ENCODE measurements at places on chromosomes 12 and 14. TPM values are rescaled to one million over a fixed set of nuclear protein-coding genes. Genes with fewer than 3 reads are reported as not detected.
A peak's percentile ranks its signal among the peaks of the same experiment; 100 is the strongest.

The PRIMA1 gene
- 0.47 TPM for total RNA-seq

DNA sequence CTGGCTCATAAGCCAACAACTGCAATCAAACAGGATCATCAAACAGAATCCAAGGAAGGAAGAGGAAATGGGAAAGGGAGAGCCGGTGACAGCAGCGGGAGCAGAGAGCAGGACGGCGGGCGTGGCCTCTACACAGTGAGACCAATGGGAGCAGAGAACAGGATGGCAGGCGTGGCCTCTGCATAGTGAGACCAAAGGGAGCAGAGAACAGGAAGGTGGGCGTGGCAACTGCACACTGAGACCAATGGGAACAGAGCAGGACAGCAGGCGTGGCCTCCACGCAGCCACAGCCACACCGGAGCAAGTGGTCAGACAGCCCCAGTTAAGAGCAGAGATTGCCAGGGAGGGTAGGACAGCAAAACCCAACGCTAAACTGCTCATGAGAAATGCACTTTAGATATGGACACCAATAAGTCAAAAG is 16.4 kb downstream of the LRCOL1 start:
- H3K36me3 ChIP-seq: no peaks in the 10 kb centered on the region
- H3K27me3 ChIP-seq: no peaks in the 10 kb centered on the region
- no peak overlapping the region for H3K4me3 ChIP-seq
- H3K27ac ChIP-seq: no peak overlapping the region
- H3K4me1 ChIP-seq: peaks cover 5% of the 10 kb centered on the region

- peaks cover 35% of the 10 kb centered on the region for H3K27me3 ChIP-seq
- no peak for DNase-seq
- no peaks in the 10 kb centered on the region for H3K4me1 ChIP-seq
- H3K36me3 ChIP-seq: no peaks in the 10 kb centered on the region
- H3K4me3 ChIP-seq: no peak overlapping the region
These were observed 2.8 kb downstream of the KRT78 start for GRCh38 chr12:52845946-52846345.

- H3K27me3 ChIP-seq: no peaks in the 10 kb centered on the region
- H3K27ac ChIP-seq: no peak overlapping the region
- H3K36me3 ChIP-seq: peaks cover 74% of the 10 kb centered on the region
- peak; percentile 74 for DNase-seq
These were observed 19.2 kb downstream of the SIVA1 start for GRCh38 chr14:104771918-104772706.

- DNase-seq: peak; percentile 93
- no peaks in the 10 kb centered on the region for H3K27me3 ChIP-seq
- no peaks in the 10 kb centered on the region for H3K36me3 ChIP-seq
- H3K27ac ChIP-seq: peak overlapping the region; percentile 93
- H3K4me1 ChIP-seq: peaks cover 48% of the 10 kb centered on the region
- H3K4me3 ChIP-seq: peak overlapping the region; percentile 83
These were observed 808 bp downstream of the ITPR2 start for GRCh38 chr12:26831951-26832821.

The PTPRQ gene
- total RNA-seq: 0.79 TPM

- H3K4me3 ChIP-seq: no peak overlapping the region
- no peak for DNase-seq
These were observed 132.8 kb downstream of the RMST start for GRCh38 chr12:97595426-97595831.

DNA sequence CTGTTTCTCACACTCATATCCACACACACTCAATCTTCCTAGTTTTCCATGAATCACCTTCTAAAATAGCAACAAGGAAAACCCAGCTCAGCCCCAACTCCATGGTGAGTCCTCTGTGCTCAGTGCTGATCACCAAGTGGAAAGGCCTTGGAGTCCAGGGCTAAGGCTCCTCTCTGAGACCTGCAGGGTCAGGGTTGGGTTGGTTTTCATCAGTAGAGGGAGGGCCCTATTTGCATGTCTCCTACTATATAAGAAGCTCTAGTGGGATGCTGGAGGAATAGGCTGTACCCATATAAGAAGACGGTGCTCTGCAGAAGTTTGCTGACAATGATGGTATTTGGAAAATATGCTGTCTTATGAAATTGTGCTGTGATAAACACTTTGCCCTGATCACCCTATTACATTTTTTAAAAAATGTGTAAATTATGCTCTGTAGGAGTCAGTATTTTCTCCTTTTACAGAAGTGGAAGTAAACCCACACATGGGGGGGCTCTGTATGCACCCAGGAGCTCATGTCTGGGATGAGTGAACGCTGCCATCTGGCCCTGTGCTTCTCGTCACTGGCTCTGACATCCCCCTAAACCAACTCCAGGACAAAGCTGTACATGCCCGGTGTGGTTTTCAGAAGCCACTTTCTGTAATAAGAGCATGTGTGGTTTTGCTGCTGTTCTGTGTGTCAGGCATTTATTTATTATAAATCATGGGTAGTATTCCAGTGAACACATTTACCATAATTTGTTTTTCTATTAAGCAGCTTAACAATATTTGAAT is 536.3 kb downstream of the TMEM121 start:
- H3K27ac ChIP-seq: no peak overlapping the region
- no peaks in the 10 kb centered on the region for H3K27me3 ChIP-seq
- DNase-seq: no peak
- no peak overlapping the region for H3K4me3 ChIP-seq
- no peaks in the 10 kb centered on the region for H3K36me3 ChIP-seq
- H3K4me1 ChIP-seq: no peaks in the 10 kb centered on the region

- no peaks in the 10 kb centered on the region for H3K4me1 ChIP-seq
- no peaks in the 10 kb centered on the region for H3K27me3 ChIP-seq
- no peaks in the 10 kb centered on the region for H3K36me3 ChIP-seq
- no peak overlapping the region for H3K4me3 ChIP-seq
These were observed 49.9 kb downstream of the PRICKLE1 start for GRCh38 chr12:42539696-42540095.

The CD69 gene
- total RNA-seq: 6.5 TPM

The MIPOL1 gene
- 10.4 TPM for total RNA-seq

The FICD gene
- total RNA-seq: 13.2 TPM

The LTA4H gene
- total RNA-seq: 201 TPM

The SRRM4 gene
- total RNA-seq: not detected

The TC2N gene
- 58.1 TPM for total RNA-seq

The TMEM229B gene
- 3.1 TPM for total RNA-seq

DNA sequence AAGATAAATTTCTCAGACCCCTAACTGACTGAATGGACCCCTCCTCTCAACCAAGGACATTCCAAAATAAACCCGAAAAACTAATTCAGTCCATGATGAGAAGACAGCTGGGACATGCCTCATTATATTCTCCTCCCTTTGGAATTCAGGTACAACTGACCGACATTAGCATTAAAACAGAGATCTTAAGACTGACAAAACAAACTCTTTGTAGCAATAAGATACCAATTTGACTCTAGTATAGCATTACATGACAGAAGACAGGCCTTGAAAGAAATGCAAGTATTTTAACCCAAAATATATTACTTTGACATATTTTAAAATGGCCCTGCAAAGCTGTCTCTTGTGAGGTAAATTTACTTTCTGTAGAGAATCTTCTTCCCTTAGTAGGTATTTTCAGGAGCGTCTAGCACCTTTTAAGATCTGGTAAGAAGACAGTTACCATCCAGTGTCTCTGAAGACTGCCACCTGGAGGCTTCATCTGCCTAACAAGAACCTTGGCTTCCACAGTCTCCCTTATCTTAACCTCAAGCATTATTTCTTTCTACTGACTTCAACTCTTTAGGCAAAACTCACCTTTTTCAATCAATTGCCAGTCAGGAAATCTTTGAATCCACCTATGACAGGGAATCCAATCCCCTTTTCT is 957.5 kb downstream of the SLC6A15 start:
- no peaks in the 10 kb centered on the region for H3K36me3 ChIP-seq
- DNase-seq: no peak
- no peaks in the 10 kb centered on the region for H3K27me3 ChIP-seq

The DENND5B gene
- 6.0 TPM for total RNA-seq

DNA sequence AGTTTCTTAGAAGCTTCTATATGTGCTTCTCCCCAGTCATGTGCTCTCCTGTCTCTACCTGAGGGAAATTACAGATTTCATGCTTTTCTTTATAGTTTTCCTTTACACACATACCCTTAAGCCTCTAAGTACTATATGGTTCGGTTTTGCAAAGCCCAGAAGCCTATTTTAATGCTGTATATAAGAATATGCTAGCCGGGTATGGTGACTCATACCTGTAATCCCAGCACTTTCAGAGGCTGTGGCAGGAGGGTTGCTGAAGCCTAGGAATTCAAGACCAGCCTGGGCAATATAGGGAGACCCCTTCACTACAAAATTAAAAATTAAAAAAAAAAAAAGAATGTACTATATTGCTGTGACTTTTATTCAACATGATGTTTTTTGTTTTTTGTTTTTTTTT is 15.4 kb downstream of the DGLUCY start:
- no peak overlapping the region for H3K27ac ChIP-seq
- no peaks in the 10 kb centered on the region for H3K27me3 ChIP-seq
- H3K4me1 ChIP-seq: peaks cover 6% of the 10 kb centered on the region

The TAS2R7 gene
- not detected for total RNA-seq

DNA sequence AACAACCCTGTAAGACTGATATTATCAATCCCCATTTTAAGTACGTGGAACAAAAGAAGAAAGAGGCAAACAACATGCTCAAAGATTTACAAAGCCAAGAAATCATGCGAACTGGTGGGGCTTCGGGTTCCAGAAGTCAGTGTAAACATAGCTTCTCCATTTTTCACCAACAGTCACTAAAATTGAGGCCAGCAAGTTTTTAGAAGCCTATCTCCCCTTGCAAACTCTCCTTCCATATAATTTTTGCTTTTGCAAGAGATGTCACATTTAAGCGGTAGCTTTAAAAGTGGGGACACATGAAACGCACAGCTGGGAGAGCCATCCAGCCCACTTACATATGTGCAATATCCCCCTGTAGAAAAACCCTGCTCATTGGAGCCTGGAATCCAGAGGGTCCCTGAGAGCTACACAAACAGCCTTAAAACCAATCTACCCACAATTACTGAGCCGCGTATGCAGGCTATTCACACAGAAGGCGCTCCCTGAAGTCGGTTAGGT is 797 bp downstream of the SLC11A2 start:
- peak overlapping the region; percentile 92 for H3K27ac ChIP-seq
- H3K36me3 ChIP-seq: no peaks in the 10 kb centered on the region
- no peaks in the 10 kb centered on the region for H3K27me3 ChIP-seq
- peak overlapping the region; percentile 72 for H3K4me3 ChIP-seq

GRCh38 chr12:5384015-5384414 is 47.9 kb upstream of the NTF3 start:
- H3K4me1 ChIP-seq: no peaks in the 10 kb centered on the region
- DNase-seq: no peak

DNA sequence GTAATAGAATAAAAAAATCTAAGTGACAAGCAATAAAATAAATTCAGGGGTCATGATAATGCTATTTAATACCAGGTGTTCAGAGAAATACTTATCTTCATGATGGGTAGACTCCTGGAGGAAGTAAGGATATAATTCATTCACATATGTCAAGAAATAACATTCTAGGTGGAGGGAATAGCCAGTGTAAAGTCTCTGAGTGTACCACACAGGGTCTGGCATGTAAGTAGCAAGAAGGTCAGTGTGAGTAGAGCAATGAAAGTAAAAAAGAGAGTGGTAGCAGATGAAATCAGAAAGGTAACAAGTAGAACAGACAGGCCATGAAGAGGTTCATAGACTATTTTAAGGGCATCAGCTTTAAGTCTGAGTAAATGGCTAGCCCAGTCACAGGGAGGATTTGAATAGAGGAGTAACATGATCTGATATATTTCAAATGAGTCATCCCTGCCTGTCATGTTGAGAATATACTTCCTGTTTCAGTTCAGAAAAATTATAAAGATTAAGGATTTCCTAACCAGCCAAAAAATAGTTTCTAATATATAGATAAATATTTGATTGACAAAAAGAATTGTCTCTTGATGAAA is 519.9 kb downstream of the C12orf50 start:
- no peaks in the 10 kb centered on the region for H3K4me1 ChIP-seq
- H3K27ac ChIP-seq: no peak overlapping the region
- no peaks in the 10 kb centered on the region for H3K36me3 ChIP-seq
- no peaks in the 10 kb centered on the region for H3K27me3 ChIP-seq
- DNase-seq: no peak
- no peak overlapping the region for H3K4me3 ChIP-seq

- H3K36me3 ChIP-seq: no peaks in the 10 kb centered on the region
- H3K27me3 ChIP-seq: no peaks in the 10 kb centered on the region
- no peak overlapping the region for H3K4me3 ChIP-seq
- DNase-seq: no peak
These were observed 9.0 kb upstream of the PCNX1 start for GRCh38 chr14:70898111-70898745.

- H3K4me1 ChIP-seq: peaks cover 7% of the 10 kb centered on the region
- H3K4me3 ChIP-seq: no peak overlapping the region
- no peaks in the 10 kb centered on the region for H3K36me3 ChIP-seq
- no peak overlapping the region for H3K27ac ChIP-seq
- H3K27me3 ChIP-seq: no peaks in the 10 kb centered on the region
These were observed 48.3 kb upstream of the PLEKHG6 start for GRCh38 chr12:6262211-6262610.

DNA sequence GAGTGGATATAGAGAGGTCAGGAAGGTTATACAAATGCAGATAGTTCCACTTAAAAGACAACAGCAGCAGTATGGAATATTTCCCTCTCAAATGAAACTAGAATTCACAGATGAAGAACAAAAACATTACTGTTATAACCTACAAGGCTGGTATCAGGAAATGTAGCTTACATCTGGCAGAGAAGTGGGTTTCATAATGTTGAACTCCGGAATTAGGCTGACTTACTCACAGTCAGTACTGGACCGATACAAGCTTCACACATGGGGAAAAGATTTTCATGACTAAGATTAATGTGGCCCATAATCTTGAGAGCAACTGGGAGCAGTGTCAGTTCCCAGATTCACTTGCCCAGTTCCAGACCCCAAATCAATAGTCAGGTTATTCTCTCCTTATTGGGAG is 353.9 kb downstream of the DUSP6 start:
- no peak for DNase-seq
- no peak overlapping the region for H3K4me3 ChIP-seq
- no peak overlapping the region for H3K27ac ChIP-seq
- no peaks in the 10 kb centered on the region for H3K27me3 ChIP-seq

DNA sequence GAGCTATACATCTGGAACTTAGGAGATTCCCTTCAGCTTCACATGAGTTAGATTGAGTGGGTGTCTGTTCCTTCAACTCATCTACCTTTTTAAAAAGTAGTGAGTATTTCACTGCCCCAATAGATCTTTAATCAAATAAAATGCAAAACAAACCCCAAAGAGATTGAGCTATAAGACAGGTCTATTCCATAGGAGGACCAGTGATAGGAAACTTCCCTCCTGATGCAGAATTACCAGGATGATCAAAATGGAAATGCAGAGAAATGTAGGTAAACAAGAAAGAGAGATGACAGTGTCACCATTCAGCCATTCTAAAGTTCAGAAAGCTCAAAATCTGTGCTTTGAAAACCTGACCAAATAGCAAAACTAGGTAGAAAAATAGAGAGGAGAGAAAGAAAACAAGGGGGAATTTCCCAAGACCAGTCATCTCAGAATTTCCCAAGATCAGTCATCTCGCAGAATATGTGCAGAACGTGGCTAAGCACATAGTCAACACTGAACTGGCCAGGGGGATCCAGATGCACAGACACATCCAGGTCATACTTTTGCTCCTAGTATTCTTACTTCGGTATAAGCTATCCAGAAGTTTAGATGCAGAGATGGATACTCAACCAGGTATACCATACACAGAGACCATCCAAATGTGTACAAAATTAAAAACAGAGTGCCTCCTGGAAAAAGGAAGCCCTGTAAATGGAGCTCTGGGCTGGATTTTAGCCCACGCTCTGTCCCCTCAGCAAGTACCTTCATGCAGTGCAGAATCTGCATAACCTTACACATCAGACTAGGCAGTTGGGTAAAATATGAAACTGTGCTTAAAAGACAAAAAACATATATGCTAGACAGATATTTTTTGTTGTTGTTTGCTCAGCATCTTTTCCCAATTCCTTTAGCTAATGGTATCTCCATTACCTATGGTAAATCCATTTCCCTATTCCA is 27.4 kb downstream of the SLC41A2 start:
- H3K4me1 ChIP-seq: no peaks in the 10 kb centered on the region
- no peaks in the 10 kb centered on the region for H3K27me3 ChIP-seq
- no peak overlapping the region for H3K27ac ChIP-seq
- no peak for DNase-seq
- H3K36me3 ChIP-seq: no peaks in the 10 kb centered on the region
